ENCODE measurements at places on chromosomes 5 and 9.

GRCh38 chr9:16869131-16869881 lies 1.2 kb downstream of the BNC2 start:
- DNase-seq: no peak

- peak; percentile 50 for DNase-seq
Measured at GRCh38 chr5:101942321-101942882, 353.7 kb downstream of the SLCO4C1 start.

DNA sequence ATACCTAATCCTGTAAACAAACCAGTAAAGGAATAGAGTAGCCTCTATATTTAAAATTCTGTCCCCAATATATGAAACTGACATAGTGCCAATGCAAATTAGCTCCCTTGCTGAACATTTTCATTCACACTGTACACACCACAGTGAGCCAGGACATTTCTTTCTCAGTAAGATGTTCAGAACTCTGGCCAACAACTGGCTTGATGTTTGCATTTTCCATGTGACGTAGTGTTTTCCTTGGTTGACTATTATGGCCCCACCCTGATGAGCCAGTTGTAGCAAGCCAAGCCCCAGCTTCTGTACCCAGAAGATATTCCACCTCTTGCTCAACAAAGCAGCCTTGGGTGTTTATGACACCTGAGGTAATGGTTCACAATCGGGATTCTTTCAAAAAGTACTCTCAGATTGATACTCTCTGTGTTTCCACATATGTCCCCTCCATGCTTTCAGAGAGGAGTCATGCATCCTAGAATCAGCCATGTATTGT lies 17.7 kb upstream of the ANXA1 start:
- DNase-seq: no peak

- DNase-seq: no peak
Measured at GRCh38 chr9:117315236-117315635, 99.6 kb downstream of the ASTN2 start.

DNA sequence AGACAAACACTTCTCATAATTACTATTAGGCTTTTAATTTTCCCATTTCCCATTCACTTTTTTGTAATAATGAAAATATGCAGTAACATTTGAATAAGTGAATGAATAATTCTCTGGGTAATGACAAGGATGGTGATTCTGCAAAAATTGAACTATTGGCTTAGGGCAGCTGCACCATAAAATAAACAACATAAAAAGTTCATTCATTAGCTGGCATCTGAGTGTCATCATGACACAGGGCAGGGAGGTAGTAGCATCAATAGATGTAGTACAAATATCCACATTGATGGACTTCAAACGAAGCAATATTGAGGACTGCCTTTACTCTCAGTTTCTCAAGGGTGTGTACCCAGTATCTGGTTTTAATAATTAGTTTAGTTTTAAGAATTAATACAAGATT lies 4.9 kb downstream of the MEGF10 start:
- DNase-seq: no peak

GRCh38 chr5:33088176-33088575 lies 352.6 kb upstream of the TARS1 start:
- DNase-seq: no peak

GRCh38 chr9:132794730-132795380 lies 83.2 kb downstream of the AK8 start:
- no peak for DNase-seq

DNA sequence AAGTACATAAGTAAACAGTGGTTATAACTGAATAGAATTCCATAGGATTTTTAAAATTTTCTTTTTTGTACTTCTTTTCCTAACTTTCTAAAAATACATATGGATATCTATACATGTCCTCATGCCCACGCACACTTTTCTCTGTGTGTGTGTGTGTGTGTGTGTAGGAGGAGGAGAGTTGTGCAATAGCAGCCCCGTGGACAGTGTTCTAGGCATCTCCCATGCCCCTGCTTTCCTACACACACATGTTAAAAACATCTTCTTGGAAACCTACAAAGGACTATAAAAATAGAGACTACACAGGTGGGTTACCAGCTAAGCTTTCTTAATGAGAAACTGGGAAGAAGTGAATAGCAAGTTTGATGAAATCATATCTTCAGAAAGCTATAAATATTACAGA lies 19.8 kb upstream of the HEXB start:
- DNase-seq: no peak

- no peak for DNase-seq
Measured at GRCh38 chr5:157918811-157919742, 60.1 kb upstream of the CLINT1 start.

- no peak for DNase-seq
Measured at GRCh38 chr5:28523888-28524635, 1485.7 kb upstream of the CDH9 start.

DNA sequence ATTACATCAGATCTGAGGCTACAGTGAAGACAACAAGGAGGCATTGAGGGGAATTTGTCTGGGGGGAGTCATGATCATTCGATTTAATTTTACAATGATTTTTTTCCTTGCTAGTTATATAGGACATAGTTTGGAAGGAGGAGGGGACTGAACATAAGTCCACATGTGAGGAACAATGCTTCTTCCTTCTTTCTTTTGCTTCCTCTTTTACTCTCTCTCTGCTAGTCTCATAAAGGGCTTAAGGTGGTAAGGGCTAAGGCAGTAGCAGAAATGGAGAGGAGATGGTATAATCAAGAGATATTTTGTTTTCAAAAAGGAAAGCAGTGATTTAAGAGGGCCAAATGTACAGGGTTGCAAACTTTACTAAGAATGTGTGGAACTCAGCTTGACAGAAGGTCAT lies 64.3 kb downstream of the GRIN3A start:
- DNase-seq: no peak

DNA sequence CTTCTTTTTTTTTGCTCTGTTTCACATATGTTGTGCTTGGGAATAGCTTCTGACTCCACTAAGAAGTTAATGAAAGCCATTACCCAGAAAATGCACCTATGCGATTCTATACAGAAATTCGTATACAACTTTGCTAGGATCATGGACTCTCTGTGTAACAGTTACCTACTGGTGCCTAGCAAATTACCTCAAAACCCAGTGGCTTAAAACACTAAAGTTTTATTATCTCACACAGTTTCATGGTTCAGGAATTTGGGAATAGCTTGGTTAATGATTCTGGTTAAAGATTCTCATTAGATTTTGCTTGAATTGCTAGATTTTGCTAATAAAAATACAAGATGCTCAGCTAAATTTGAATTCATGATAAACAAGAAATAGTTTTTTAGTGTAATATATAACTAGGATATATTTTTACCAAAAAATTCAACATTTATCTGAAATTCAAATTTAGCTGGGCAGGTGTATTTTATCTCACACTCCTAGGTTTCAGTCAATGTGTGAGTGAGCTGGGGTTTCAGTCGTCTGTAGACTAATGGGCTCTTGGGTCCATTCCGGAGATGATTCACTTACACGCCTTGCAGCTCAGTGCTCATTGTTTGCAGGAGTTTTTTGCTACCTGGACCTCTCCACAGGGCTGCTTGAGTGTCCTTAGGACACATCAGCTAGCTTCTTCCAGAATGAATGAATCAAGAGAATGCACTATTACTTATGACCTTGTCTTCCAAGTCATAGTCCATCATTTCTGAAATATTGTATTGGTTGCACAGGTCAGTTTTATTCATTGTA lies 75.1 kb downstream of the MROH2B start:
- no peak for DNase-seq

DNA sequence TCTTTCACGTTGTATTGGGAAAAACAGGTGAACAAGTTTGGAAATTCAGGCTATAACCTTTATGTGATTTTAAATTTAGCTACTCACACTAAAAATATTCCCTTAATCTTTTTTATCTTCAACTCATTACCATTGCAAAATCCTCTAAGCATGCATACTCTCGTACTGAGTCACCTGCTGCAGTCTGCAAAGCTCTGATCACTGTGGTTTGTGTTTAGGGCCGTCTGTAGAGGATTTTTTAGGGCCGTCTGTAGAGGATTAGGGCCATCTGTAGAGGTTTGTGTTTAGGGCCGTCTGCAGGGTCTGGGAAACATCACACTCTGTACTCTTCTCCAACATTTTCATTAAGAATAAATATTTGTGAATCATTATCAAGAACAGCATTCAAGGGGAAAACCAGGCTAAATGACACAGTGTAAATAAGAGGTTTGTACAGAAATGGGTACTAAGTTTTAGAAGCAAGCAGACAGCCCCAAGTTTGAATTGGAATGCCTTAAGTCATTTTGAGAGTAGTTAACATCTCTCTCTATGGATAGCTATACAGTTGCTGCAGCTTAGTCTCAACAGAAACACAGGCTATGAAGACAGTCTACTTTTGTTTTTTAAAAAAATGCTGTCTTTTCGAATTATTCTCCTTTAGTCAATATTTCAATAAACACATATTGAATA lies 155.0 kb upstream of the TSLP start:
- no peak for DNase-seq

GRCh38 chr5:97131921-97132320 lies 10.5 kb downstream of the LIX1 start:
- no peak for DNase-seq

GRCh38 chr5:53032188-53032587 lies 43.0 kb downstream of the ITGA2 start:
- DNase-seq: no peak

GRCh38 chr5:159231167-159231566 lies 21.8 kb upstream of the RNF145 start:
- no peak for DNase-seq

GRCh38 chr9:32589083-32589723 lies 16.2 kb upstream of the NDUFB6 start:
- DNase-seq: no peak

DNA sequence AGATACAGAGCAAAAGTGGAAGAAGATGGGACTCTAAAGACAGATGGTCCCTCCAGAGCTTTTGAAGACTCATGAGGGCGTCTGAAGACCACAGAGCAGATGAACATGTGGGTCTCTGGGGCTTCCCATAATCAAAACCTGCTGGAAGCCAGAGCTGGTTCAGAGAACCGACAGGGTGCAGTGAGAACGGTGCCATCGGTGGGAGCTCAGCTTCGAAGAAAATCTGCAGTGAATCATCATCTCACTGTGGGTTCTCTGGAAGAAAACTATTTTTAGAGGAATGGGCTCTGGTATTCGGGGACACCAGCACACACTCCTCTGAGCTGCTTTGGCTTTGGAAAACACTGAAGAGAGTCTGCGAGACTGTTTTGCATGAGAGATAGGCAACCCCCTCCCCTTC lies 222.4 kb upstream of the PANK3 start:
- DNase-seq: no peak

DNA sequence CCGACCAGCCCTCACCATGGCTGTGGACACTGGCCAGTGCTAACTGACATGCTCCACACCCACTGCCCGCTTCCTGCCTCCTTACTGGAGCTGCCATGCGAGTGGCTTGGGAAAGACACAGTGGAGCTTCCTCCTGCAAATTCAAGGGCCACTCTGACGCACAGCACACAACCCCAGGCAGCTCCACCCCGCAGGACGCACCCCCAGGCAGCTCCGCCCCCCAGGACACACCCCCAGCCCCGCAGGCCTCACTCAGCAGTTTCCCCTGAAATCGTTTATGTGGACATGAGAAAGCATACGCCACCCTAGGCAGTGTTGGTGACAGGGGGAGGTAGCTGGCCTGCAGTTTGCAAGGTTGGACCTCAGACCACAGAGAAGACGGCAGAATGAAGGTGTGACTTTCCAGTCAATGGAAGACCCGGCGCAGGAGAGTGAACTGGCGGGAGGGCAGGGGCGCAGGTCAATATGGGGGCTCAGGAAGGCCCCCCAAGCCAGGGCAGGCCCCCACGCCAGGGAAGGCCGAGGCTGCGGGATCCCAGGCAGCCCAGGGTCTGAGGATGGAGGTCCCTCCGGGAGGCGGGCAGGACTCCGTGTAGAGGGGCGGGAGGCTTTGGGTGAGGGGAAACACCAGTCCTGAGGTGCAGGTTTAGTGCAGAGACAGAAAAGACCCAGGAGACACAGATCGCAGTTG lies 21.6 kb downstream of the LPCAT1 start:
- DNase-seq: no peak

- no peak for DNase-seq
Measured at GRCh38 chr5:103410172-103410571, 151.6 kb downstream of the MACIR start.

DNA sequence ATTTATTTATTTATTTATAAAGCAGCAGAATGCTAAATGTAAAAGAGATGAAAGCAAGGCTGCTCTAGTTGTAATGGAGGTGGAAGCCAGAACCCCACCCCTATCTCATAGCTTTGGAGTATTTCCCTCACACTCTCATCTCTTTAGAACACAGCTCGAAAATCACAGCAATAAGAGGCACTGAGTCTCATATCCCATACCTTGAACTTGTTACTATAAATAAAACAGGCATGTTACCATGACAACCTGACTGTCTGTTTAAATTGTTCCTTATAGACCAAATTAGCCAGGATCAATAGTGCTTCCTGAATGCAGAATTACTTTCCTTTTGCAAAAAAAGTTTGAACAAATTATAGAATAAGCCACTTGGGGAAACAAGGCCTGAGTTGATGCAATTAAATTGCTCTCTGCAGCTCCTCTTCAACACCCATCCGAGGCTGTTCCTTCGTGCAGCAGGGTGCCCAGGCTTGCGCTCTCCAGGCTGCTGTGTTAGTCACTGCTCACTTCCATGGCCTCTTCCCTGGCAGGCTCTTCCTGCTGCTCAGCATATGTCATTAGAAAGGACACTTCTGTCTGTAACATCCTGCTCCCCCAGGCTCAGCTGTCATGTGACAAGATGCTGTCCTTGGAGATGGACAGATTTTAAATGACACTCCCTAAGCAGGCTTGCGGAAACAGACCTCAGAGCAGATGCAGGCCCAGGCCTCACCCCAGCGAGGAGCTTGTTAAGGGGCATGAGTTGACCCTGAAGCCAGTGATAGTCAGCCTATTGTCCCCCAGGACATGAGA lies 120.2 kb downstream of the CARTPT start:
- peak; percentile 68 for DNase-seq

DNA sequence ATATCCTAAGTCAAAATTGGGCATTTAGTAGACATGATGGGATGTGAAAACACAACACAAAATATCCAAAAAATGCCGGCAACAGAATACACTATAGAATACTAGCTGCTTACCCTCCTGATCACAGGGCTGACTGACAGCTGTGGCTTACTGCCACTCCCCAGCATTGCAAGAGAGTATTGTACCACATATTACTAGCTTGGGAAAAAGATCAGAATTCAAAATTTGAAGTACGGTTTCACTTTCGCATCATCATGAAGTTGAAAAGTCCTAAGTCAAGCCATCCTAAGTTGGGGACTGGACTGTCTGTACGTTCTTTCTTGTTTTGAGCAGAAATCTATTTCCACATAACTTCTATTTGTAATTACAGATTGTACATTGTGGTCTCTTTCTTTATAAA lies 851.4 kb downstream of the MAT2B start:
- DNase-seq: no peak

DNA sequence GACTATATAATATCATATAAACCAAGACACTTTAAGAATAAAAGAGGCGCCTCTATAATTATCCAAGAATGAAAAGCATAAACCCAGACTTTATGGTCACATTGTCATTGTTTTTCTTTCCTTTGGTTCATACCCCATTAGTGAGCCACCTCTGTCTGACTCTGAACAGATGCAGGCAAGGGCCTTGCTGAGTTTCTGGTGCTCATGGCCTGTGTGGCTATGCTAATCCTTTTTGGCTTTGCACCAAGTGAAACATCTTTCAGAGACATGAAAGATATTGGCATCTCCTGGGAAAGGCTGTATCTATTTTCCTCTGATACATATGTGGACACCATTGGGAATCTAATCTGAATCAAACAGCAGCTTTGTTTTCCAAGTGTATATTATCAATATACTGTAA lies 222.5 kb downstream of the CHSY3 start:
- no peak for DNase-seq
